ENCODE measurements at places on chromosomes 7 and 10.
A peak's percentile ranks its signal among the peaks of the same experiment; 100 is the strongest.

- no peak for DNase-seq
These were observed 115.7 kb downstream of the ICA1 start for GRCh38 chr7:8146106-8146787.

DNA sequence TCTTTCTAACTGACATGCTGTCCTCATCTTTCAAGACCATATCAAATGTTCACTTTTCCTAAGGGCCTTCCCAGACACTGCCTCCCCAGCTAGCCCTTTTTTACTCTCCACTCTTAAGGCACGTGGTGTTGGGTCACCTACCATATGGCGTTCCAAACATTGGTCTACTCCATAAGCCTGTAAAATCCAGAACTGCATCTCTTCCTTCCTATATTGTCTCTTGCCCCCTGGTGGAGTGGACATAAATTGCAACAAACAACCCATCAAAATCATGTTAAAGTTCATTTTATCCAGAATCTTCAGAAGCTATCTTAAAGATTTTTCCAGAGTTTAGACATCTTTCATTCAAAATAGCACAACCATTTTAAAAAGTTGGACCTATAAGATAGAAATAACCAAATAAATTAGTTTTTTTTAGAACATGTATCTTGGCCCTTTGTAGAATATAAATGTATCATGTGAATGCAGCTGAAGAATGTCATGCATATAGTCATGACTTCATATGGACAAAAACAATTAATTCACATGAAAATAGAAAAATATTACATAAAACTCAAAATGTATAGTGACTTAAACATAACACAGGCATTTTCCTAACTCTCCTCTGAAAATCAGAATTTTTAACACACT, 180.6 kb upstream of the CHRM2 start:
- no peak for DNase-seq

GRCh38 chr10:80702143-80702542, 164.4 kb downstream of the SH2D4B start:
- no peak for DNase-seq

GRCh38 chr7:73985737-73986141, 42.2 kb upstream of the ELN start:
- no peak for DNase-seq

GRCh38 chr7:28626624-28627262, 214.4 kb downstream of the CREB5 start:
- DNase-seq: peak; percentile 68

- DNase-seq: no peak
These were observed 493.5 kb downstream of the GRID1 start for GRCh38 chr10:85873063-85873462.

DNA sequence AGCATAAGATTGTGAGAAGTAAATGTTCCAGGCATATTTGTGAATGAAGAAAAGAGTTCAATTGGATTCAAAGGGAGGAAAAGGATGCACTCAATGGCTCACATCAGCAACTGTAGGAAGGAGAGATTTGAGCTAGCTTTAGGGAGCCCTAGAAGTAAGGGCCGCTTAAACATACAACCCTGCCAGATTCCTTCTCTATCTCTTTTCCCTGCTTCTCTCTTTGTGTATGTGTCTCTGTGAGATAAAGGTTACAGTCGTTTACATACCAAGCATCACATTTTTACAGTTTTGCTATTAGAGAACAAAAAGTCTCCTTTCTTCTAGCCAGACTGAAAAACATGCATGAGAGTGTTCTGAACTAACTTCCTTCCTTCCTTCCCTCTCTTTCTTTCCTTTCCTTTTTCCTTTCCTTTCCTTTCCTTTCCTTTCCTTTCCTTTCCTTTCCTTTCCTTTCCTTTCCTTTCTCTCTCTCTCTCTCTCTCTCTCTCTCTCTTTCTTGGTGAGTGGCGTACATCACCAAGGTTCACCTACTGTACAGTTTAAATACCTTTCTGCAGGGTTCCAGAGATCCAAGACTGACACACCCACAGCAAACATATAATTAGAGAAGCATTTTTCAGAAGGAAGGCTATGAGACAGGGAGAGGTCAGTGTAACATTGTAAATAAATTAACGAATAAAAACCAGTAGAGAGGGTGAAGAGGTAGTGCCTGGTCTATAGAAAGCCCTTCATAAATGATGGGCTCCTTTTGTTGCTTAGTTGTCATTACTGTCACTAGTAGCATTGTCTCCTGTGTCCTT, 240.4 kb downstream of the ARL4A start:
- DNase-seq: no peak

GRCh38 chr10:84706875-84707274, 378.5 kb downstream of the CCSER2 start:
- no peak for DNase-seq

DNA sequence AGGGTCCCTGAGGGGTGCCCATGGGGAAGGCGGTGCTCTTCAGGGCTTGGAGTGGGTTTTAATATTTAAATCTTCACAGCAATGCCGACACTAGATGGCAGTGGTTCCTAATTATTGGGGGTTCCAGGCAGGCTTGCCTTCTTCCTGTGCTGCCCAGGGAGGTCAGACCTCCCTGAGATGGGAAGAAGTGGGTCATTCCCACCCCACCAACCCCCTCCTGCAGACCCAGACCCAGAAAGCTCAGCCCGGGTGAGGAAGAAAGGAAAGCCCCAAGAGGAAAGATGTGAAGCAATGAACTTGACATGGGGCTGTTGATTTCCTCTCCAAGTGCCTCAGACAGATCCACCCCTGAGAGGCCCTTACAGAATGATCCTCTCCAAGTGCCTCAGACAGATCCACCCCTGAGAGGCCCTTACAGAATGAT, 85.1 kb upstream of the LANCL2 start:
- peak; percentile 82 for DNase-seq

- DNase-seq: no peak
These were observed 3.4 kb downstream of the RUFY2 start for GRCh38 chr10:68403701-68404100.

- no peak for DNase-seq
These were observed 58.1 kb upstream of the OPN4 start for GRCh38 chr10:86596266-86596665.

GRCh38 chr7:41855798-41856197, 152.9 kb upstream of the INHBA start:
- DNase-seq: no peak

- peak; percentile 63 for DNase-seq
These were observed 15.6 kb downstream of the ELN start for GRCh38 chr7:74043523-74043951.

DNA sequence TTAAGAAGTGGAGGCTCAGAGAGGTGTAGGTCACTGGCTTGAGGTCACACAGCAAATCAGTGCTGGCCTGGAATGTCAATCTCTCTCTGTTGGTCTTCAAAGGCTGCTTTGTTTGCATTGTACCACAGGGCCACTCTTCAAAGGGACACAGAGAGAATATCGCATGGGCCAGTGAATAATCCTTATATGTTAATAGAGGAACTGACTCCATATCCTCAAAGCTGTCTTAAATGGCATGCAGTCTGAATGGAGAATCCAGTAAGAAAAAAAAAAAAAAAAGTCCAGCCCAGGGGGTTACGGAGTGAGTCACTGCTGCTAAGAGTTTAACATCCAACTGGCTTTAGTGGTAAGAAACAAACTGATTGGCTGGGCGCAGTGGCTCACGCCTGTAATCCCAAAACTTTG, 54.1 kb downstream of the NRAP start:
- no peak for DNase-seq

GRCh38 chr10:28710202-28710886, 33.0 kb downstream of the BAMBI start:
- no peak for DNase-seq

DNA sequence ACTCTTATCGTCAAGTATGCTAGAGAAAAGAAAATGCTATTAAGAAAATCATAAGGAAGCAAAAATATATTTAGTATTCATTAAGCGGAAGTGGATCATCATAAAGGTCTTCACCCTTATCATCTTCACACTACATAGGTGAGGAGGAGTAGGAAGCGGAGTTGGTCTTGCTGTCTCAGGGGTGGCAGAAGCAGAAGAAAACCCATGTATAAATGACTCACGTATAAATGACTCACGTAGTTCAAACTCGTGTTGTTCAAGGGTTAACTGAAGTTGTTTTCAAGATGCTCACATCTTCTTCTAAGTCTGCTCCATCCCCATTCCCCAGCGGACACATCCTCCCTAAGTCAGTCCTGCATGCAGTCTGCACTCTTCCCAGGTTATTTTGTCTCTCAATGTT, 72.4 kb downstream of the SFMBT2 start:
- no peak for DNase-seq

DNA sequence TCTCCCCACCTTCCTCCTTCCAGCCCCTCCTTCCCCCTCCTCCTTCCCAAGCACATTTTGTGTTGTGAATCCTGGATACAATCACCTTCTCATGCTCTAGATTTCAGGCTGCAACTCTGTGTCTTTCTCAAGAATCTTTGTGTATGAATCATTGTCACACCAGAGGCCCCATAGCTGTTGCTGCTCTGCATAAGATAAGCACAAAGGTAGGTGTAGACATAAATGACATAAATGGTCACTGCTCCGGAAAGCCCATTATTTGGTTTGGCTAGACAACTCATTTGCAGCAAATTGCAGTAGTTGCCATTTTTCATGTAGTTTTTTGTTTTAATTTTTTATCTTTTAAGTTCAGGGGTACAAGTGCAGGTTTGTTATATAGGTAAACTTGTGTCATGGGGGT, 216.3 kb upstream of the NRP1 start:
- no peak for DNase-seq

GRCh38 chr10:118531105-118531852, 64.2 kb downstream of the PRLHR start:
- no peak for DNase-seq

DNA sequence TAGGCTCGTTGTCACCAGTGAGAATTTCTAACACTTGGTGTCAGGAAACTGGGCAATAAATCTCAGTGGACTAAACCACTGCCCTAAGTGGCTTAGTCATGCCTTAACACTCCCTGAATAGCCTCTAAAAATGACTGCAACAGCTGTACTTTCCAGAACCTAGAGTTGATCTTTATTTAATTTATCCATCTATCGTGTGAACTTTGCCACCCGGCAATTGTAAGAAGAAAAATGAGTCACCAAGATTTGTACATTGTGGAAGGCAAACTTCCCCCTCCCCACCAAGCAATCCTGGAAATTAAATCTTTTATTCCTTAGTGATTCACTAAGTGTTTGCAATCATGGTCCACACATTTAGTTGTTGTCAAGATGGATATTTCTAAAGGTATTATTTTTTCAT, 47.1 kb downstream of the NXPH1 start:
- no peak for DNase-seq

DNA sequence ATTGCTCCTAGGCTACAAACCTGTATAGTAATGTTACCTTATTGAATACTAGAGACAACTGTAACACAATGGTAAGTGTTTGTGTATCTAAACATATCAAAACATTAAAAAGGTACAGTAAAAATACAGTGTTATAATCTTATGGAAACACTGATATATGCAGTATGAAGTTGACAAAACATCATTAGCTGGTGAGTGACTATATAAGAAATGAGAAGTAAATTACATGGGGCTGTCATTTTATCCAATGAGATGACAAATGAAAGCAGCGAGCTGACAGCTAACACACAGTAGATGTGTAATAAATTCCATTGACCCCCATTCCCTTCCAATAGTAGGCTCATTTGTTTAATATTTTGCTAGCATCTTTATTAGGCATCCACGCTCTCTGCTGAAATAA, 198.1 kb upstream of the GHITM start:
- no peak for DNase-seq

DNA sequence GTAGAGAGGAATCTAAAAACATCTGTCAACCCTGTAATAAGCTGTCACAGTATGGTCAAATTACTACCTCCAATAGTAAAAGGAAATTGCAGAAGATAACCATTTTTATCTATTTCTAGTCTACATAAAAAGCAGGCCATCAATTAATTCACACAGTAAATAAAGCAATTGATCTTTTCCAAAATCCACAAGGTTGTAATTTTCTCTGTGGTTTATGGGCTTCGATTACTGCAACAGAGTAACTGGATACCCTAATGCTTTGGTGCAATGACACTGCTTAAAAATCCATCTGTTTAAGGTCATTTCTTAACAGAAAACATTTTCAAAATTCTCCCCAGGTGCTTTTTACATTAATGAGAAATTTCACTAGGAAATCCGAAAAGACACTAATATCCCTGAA, 23.9 kb downstream of the ESYT2 start:
- DNase-seq: no peak

DNA sequence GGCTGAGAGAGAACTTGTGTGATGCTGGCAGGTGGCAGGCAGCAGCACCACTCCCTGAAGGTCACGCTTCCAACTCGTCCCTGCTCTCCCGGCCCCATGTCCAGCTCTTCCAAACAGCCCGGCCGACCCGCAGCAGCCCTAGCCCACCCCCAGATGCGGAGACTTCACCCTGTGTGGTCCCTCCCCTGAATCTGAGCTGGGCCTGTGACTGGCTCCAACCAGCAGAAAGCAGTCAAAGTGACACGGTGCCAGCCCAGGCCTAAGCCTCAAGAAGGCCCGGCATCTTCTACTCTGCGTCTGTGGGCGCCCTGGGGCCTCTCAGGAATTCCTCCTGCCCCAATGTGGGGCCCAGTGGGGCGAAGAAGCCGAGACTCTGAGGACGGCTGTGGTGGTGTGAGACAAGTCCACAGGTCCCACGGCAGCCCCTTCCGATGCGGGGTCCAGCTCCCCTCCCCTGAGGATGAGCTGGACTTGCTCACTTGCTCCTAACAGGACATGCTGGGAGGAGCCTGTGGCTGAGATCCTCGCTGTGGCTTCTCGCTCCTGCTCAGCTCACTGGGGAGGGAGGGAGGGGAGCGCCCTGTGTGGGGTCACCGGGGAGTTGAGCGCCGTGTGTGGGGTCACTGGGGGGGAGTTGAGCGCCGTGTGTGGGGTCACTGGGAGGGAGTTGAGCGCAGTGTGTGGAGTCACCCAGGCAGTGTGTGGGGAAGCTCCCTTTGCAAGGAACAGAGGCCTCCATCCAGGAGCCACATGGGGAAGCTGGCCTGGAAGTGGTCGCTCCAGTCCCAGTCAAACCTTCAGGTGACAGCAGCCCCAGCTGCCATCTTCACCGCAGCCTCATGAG, 9.5 kb downstream of the STK32C start:
- peak; percentile 37 for DNase-seq

DNA sequence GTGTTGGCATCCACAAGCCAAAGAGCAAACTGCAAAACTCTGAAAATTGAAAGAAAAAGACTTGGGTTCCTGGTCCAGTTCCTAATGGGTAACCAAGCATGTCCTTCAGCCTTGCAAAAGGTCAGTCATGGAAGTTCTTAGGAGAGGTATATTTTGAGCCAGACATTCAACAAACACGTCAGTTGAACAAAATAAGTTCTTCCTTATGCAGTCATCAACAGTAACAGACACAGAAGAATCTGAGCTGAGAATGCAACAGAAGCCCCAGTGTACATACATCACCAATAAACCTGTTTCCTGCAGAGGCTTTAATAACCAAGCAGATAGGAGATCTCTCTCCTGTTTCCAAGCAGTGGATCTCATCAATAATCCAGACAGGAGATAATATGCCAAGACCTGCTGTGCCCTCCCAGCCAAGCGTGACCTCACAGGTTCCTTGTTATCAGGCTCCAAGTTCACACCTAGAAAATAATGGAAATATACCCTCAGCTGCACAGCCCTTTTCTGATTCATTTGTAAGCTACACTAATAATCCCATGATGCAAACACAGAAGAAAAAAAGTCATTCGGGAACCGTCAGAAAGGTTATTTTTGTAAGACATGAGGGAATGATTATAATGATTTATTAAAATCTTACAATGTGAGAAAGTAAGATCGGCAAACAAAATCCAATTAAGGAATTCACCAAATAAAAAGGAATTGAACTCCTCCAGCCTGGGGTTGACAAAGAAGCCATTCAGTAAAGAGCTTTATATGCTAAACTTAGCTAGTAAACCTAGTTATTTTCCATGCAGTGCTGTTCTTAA, 90.7 kb downstream of the DGKI start:
- no peak for DNase-seq

- DNase-seq: no peak
These were observed 43.6 kb downstream of the PPP1R3A start for GRCh38 chr7:113875224-113875623.
